ENCODE measurements at places on chromosomes 11 and 22. TPM values are rescaled to one million over a fixed set of nuclear protein-coding genes. Genes with fewer than 3 reads are reported as not detected.

Gene MUC5AC
- not detected for total RNA-seq

Gene TCP11L1
- 12.5 TPM for total RNA-seq

Gene OR8D1
- not detected for total RNA-seq

Gene KCNJ11
- total RNA-seq = 2.1 TPM

Gene THRSP
- total RNA-seq = not detected

Gene DENND6B
- 1.1 TPM for total RNA-seq

Gene MMP13
- total RNA-seq = not detected

Gene ZNF202
- 23.0 TPM for total RNA-seq

Gene OR2D2
- total RNA-seq = not detected

Gene CDC42BPG
- total RNA-seq = 2.3 TPM

Gene CDC42EP2
- 0.97 TPM for total RNA-seq

Gene KRTAP5-10
- not detected for total RNA-seq

Gene GAB4
- 0.18 TPM for total RNA-seq

Gene APOA4
- total RNA-seq = not detected

Gene JHY
- 2.4 TPM for total RNA-seq

Gene POLD4
- 49.8 TPM for total RNA-seq

Gene PRR33
- not detected for total RNA-seq

Gene APOL5
- total RNA-seq = not detected

Gene TRPM5
- total RNA-seq = not detected

Gene APOBEC3H
- total RNA-seq = not detected

Gene DSCAML1
- 0.59 TPM for total RNA-seq

Gene GUCY1A2
- 0.26 TPM for total RNA-seq

Gene CENPM
- total RNA-seq = 56.7 TPM

Gene DGAT2
- total RNA-seq = 1.3 TPM

Gene GSTT2B
- 13.1 TPM for total RNA-seq

Gene OR6A2
- 0.07 TPM for total RNA-seq

Gene SCN4B
- total RNA-seq = 1.0 TPM

Gene NAV2
- 12.3 TPM for total RNA-seq

Gene PKDREJ
- total RNA-seq = not detected

Gene MMP11
- total RNA-seq = 7.8 TPM

Gene SYNGR1
- 37.9 TPM for total RNA-seq

Gene SLC43A1
- 30.7 TPM for total RNA-seq

Gene CLMP
- 24.3 TPM for total RNA-seq

Gene OR5A1
- total RNA-seq = not detected

Gene PHLDA2
- 13.1 TPM for total RNA-seq

Gene MOV10L1
- total RNA-seq = not detected

Gene PNPLA5
- total RNA-seq = 4.0 TPM

Gene FAM227A
- 3.8 TPM for total RNA-seq

Gene SMIM35
- total RNA-seq = not detected

Gene TRIM22
- 3.0 TPM for total RNA-seq

Gene PHETA2
- total RNA-seq = 10.3 TPM

Gene KLHDC7B
- not detected for total RNA-seq

Gene CASP5
- not detected for total RNA-seq

Gene APOL4
- not detected for total RNA-seq

Gene ST14
- 4.5 TPM for total RNA-seq

Gene TRIM51
- total RNA-seq = not detected

Gene OR52E6
- total RNA-seq = not detected

Gene TRIM48
- total RNA-seq = not detected

Gene NLRP14
- total RNA-seq = 0.07 TPM

Gene MIF
- total RNA-seq = 952 TPM
